ENCODE measurements at places on chromosomes 12 and 14. TPM values are rescaled to one million over a fixed set of nuclear protein-coding genes. Genes with fewer than 3 reads are reported as not detected.

DNA sequence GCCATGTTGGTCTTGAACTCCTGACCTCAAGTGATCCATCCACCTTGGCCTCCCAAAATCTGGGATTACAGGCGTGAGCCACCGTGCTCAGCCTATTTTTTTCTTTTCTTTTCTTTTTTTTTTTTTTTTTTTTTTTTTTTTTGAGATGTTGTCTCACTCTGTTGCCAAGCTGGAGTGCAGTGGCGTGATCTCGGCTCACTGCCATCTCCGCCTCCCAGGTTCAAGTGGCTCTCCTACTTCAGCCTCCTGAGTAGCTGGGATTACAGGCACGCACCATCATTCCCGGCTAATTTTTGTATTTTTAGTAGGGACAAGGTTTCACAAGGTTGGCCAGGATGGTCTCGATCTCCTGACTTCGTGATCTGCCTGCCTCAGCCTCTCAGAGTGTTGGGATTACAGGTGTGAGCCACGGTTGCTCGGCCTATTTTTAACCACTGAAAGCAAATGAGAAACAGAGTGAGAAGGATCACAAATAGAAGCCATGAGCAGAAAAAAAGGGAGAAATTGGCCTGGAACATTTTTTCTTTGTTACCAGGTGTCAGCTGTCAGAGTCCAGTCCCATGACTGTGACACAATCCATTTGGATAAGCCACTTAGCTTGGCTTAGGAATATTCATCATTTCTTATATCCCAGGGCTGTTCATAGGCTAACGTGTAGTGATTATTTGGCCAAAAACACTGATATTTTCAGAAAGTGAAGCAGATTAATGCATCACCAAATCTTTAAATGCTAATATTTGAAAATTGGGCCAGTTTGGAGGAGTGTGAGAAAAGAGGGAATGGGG is 7.9 kb upstream of the NFKBIA start:
- DNase-seq, result no peak

GRCh38 chr12:31245822-31246469 is 80.0 kb downstream of the SINHCAF start:
- DNase-seq, result peak; percentile 46

DNA sequence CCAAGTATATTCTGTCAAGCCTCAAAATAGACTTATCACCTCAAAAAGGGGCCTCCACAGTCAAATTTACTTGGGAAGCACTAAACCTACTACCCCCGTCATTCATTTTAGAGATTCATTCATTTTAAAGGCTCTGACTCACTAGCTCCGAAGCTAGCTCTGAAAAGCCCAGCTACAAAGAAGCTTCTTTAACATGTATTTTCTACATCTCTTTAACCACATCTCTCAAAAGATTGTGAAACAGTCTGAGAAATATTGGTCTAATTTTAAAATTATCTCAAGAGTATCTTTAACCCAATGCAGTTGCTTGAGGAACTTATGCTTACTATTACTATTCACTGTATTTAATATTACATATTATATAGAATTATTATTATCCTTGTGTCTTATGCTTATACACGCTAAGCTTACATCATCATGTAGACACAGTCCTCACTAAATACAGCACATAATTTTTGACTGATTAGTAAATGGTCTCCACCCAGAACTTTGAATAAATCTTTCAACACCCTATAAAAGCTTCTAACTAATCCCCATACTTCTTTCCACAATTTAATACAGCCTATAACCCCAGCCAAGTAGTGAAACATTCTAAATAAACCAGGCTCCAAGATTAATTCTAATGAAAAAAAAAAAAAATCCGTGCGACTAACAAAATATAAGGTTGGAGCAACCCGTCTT is 7.8 kb downstream of the NT5DC3 start:
- DNase-seq, result no peak

DNA sequence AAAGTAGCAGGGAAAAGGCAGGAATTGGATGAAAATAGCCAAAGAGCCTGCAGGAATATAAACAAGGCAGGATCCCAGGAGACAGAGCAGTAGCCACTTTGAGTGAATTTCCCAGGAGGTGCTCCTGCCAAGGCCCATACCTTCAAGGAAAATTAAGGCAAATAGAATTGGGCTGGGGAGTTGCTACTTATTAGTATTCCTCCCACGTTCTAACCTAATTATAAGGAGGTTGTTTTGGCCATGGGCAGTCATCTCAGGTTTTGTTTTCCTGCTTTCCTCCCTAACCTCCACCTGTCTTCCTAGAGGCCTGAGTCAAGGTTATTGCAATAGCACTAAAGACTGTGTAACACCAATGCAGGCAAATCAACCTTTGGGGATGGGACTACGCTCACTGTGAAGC is 73.1 kb downstream of the DAD1 start:
- no peak for DNase-seq

DNA sequence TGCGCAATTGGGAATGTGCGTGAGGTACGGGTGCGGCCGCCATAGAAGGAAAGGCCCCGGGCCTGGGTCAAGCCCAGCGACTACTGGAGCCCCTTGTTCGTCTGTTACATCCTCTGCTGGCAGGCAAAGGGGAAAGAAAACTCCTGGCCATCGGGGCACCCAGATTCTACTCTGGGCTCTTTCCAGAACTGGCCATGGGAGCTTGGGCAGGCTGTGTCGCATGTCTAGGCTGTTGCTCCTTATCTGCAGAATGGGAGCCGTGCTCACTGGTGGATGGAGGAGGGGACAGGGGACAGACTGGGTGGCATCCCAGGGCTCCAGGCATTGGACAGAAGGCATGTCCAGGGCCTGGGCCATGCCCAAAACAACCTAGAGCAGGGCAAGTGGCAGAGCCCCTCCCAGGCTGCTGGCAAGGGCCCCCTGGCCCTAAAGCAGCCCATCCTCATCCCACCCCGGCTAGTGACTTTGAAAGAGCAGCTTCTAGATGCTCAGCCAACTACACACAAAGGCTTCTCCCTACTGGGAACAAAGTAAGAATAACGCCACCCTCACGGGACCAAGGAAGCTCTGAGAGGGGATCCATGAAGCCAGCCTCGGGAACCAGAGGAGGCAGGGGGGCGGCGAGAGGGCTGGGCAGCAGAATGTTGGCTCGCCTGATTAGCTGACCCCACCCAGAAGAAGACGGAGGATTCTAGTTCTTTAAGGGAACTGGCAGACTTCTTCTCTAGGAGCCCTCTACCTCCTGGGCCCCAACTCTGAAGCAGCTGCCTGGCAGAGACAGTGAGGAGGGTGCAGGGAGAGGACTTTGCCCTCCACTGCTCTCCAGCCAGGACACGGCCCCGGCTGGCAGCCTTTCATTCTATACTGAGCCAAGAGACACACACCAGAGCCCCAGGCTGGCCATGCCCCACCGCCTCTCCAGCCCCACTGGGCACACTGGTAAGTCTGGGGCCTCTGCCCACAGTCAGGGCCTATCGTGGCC is 96.8 kb downstream of the SINHCAF start:
- DNase-seq, result no peak

DNA sequence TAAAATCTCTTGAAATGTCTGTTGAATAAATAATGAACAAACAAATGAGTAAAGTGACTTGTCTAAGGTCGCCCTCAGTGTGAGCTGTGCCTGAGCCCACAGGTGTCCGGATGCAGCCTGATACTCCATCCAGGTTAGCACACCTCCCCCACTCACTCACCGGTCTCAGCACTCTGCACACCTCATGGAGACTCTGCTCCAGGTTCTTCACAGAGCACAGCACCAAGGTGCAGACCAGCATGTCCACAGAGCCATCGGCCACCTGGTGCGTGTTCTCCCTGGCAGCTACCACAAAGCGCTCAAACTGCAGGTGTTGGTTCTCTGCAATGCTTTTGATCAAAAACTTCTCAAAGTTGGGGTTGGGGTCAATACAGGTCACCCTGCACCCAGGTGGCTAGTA is 4.1 kb upstream of the KRT7 start:
- no peak for DNase-seq

DNA sequence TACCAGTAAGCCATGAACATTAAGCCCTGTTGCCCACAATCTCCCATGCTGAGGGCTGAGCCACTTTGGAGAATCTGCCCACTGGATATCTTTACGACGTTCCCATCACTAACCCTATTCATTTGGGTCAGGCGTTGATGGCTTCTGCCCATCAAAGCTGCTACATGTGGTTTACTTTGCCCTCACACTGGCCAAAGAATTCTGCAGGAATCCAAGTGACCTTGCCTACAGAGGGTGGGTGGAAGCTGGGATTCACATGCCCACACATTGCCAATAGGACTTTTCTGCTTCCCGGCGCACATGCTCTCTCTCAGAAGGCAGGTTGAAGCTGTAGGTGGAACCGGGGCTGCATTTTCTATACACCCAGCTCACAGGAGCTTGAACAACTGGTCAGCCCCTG is 28.3 kb downstream of the OAS2 start:
- DNase-seq, result no peak

- no peak for DNase-seq
These were observed 12.4 kb upstream of the SNAPC1 start for GRCh38 chr14:61749867-61750266.

DNA sequence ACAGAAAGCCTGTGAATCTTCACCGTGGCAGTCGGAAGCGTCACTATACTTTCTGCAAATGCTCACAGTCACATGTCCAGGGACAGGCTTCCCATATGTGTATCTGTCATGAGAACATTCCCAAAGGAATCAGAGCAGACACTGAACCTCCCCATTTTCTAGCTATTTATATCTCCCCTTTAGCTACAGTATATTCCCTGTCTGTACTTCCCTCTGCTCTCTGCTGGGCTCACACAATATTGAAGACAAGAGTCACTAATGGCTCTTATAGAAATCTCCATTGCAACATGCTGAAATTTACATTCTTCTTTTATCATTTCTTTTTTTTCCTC is 8.2 kb downstream of the A2M start:
- no peak for DNase-seq

DNA sequence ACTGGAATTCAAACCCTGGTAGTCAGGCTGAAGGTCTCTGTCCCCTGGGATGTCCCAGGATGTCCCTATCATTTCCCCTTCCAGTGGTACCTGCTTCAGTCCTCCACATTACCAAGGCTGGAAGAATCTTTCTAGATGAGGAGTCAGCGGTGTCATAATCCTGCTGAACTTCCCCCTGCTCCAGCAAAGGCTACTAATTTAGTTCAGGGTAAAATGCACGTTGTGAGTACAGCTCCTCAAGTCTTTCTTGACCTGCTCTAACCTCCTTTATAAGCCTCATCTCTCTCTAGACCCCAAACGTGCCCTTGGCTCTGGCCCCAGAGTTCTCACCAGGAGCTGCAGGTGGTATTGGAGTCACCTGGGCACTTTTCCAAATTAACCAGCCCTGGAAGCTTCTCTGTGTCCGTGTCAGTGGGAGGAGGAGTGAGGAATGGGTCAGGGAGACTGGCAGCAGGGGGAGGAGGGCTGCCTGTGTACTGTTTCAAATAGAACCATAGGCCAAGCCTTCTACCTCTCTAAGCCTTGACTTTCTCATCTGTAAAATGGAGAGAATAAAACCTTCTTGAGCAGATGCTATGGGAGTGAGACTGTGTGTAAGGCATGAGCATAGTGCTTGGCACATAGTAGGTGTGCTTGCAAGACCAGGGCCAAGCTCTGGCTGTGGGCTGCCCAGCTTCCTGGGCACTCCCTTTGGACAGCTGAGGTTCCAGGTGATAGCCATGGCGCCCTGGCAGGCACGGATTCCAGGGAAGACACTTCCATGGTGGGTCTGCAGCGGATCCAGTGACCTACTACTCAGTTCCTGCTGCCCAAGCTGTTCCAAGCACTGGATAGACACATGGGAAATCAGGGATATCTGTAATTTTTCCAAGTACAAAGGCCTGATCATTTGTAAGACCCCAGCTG is 24.5 kb downstream of the ASB2 start:
- no peak for DNase-seq

DNA sequence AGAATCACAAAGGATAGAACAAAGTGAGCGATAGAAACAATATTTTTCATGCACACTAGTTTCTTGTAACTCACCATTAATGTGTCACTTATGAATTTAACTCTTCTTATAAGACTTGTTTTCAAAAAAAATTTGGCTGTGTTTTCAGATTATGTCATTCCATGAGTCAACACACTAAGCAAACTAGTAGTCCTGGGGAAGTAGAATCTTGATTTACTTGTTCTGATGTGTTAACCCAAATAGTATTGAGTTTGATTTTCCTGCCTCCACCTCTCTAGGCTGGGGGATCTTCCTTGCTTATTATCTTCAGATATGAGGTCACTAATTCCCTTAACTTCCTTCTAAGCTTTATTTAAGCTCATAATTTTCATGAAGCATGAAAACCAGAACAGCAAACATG is 151.0 kb upstream of the SEL1L start:
- DNase-seq, result no peak

DNA sequence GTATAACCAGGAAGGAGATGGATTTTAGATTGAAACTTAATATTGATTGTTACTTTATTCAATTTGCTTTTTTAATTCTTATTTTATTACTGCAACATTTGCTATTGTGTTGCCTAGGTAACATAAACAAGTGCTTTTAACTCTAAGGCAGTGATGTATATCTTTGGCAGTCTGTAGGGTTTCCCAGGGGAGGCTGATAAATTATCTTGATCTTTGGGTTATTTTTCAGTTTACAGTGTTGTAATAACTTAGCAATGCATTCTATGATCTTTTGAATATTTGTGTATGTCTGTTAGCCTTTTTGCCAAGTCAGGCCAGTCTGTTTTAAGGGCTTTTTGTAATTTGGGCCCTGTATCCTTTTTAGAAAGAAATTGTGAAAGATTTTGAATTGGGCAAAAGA is 7.8 kb upstream of the DTD2 start:
- DNase-seq, result no peak

GRCh38 chr12:93288626-93289025 is 89.1 kb upstream of the NUDT4 start:
- no peak for DNase-seq

DNA sequence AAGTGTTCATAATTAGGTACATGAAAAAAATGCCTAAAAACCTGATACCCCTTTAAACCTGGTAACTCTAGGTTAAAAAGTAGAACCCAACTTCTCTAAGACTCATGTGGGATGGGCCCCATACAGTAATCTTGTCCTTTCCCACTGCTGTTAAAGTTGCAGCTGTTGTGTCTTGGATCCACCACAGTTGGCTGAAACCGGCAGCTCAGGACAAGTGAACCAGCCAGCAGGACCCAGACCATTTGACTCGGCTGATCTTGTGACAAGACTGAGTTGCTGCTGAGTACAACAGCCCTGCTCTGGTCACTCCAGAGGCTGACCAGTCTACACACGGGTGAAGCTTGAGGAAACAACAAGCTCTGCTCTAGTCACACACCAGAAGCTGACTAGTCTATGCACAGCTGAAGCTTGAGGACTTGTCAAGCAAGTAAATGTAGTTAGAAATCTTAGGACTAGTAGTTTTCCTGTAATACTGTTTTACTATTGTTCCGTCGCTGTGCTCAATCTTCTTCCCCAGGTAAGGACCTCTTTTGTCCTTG is 60.6 kb downstream of the DHRS2 start:
- DNase-seq, result no peak

CIROP gene
- total RNA-seq, result not detected

DIO2 gene
- total RNA-seq, result not detected

EXOC3L4 gene
- total RNA-seq, result not detected

KLRF1 gene
- total RNA-seq, result 0.46 TPM

OXA1L gene
- 150 TPM for total RNA-seq

ZNF84 gene
- total RNA-seq, result 37.9 TPM
